ENCODE measurements at places on chromosomes 2 and 18.

DNA sequence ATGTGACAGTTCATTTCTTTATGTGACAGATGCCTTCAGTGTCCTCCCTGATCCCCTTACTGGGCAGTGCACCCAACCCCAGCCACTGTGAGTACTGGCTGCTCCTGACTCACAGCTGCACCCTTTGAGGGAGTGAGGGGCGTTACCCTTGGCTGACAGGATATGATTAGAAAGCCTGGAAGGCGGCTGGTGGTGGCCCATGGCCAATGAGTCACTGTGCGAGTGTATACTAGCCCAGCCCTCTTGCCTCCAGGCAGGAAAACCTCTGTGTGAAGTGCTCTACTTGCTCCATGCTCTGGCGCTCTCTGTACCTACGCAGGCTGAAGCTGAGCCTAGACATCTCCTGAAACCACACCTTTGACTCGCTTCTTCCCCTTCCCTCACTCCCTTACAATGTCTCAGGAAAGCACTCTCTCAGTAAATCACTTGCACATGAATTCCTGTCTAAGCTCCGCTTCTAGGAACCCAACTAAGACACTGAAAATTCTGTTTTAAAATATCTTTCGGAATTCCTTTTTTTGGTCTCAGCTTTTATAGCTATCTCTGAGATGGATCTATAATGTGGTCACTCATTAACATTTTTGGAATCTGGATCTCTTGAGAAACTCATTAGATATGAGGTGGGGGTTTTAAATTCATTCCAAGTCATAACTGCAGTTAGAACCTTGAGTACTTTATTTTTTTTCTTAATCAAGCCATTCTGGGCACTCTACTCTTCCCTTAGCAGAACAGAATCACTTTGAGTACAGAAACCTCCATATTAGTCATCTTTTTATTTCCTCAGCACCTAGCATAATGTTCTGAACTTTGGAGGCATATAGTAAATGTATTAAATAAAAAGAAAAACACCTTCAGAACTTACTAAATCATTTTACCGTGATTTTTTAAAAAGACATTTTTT, 25.3 kb upstream of the STAM2 start:
- no peak for DNase-seq

- no peak for DNase-seq
Observed at GRCh38 chr2:168246483-168247340, 683 bp downstream of the STK39 start.

DNA sequence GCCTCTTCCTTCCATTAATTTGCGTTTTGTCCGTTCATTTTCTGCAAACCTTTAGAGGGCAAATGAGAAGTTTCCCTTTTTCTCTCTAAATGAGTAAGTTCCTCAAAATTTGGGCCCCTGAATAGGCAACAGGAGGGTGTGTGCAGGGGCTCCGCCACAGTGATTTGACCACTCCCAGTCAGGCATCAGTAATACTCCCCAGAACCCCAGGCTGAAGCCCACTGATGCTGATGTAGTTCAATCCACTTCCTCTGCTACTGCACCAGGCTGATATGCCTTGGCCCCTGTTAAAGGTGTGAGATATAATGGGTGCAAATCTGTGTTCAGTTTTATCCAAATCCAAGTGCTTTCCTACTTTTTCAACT, 1150.0 kb downstream of the RPIA start:
- no peak for DNase-seq

- DNase-seq, result no peak
Observed at GRCh38 chr2:22807872-22808271, 577.1 kb upstream of the KLHL29 start.

GRCh38 chr2:121722479-121722878, 14.2 kb downstream of the NIFK start:
- DNase-seq, result no peak

GRCh38 chr2:204982303-204982702, 437.0 kb downstream of the PARD3B start:
- no peak for DNase-seq

GRCh38 chr2:141515931-141516330, 614.9 kb downstream of the LRP1B start:
- DNase-seq, result no peak

DNA sequence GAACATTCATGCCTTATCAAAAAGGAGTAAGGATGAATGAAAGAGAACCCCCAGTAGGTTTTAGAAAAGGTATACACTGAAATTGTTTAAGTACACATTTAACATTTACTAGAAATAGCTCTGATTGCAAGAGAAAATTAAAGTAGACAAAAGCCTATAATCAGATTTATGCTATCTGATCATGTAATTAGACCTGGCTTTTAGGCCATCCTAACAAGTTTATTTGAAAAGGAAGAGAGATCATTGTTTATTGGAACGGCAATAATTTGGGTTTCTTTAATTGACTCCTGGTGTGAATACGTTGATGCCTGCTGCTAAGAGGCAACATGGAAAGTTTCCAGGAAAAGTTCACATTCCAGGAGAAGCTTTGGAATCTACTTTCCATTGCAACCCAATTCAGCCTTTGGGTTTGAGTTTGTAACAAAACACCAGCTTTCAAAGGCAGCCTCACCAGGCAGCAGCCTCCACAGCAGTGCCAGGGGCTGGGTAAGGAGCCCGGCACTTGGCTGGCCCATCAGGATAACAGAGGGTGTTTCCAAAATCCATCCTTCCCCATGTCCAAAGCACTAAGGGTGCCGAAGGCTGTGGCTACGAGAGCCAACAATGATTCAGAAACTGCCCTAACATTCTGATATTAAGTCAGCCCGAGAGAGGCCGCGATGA, 18.0 kb downstream of the FZD7 start:
- DNase-seq, result no peak

GRCh38 chr18:57188851-57189557, 42.1 kb downstream of the BOD1L2 start:
- no peak for DNase-seq

- no peak for DNase-seq
Observed at GRCh38 chr2:31300309-31300708, 66.4 kb downstream of the EHD3 start.

GRCh38 chr18:32552421-32553030, 81.8 kb upstream of the GAREM1 start:
- peak; percentile 52 for DNase-seq

GRCh38 chr2:107384422-107384821, 442.3 kb upstream of the RGPD4 start:
- no peak for DNase-seq

DNA sequence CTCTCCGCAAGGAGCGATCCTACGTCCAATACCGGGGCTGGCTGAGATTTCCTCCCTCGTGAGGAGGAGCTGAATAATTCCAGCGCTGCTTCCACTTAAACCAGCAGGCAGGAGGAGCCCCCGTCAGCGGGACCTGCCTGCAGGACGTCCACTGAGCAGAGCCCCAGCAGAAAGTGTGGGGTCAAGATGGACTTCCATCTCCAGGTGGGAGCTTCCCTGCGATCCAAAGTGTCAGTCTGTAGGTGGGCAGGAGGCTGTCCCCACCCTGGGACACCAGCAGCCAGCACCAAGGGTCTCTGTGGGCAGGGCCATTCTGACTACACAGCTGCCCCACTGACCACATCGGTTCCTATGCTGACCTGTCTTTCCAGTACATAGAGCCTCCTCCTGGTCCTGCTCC, 462 bp upstream of the OTOS start:
- no peak for DNase-seq

DNA sequence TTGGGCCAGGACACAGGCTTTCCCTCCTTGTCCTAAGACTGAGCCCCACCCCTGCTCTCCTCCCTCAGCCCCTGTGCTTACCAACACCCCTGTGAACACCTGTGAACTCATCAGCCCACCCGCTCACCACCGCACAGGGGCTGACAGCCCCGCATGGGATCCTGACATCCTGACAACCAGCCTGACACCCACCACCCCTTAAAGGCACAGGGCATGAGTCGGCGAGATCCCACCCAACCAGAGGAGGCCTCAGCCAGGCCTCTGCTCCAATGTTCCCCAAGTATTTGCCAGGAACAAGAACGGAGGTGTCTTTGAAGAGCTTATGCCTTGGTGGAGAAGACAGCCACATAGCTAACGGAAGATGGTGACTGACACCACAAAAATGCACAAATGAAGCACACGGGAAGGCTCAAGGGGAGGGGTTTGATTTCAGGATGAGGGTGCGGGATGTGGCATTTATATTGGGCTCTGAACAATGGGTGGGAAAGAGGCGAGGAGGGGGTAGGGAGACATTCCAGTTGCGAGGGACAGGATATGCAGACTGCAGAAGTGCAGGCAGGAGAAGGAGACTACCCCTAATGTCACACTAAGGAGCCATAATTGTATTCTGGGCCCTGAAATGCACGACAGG, 11.0 kb downstream of the RAB11FIP5 start:
- DNase-seq, result no peak

DNA sequence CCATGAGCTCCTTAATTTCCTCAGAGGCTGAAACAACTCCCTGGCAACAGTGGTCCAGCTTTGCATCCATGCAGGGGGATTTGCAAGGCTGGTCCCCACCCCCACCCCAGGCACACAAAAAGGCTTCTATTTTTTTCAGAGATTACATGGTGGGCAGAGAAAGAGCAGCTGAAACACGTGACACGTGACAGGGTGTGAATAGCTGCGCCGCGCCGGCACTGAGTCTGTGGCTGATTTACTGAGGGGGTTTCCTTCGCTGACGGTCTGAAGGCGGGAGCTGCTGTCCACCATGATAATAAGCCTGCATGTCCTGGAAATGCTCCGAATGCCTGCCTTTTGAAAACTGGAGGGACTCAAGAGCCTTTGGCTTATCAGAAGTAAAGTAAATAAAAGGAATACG, 50.7 kb upstream of the APCDD1 start:
- DNase-seq, result no peak

DNA sequence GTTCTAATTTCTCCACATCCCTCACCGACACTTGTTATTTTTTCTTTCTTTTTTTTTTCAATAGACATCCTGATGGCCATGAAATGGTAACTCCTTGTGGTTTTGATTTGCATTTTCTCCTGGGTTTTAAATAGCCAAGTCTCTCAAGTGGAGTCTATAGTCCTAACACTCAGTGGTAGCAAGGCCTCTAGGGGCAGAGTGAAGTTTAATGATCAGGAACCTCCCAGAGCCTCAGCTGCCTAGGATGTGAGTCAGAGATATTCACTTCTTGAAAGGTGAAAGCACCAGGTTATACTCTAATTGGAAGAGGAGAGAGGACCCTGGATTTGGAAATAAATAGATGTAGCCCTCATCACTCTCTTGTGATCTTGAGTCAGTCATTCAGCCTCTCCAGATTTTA, 62.7 kb upstream of the CAPN13 start:
- no peak for DNase-seq

- no peak for DNase-seq
Observed at GRCh38 chr2:41992056-41992642, 55.7 kb upstream of the PKDCC start.

- no peak for DNase-seq
Observed at GRCh38 chr2:64753399-64753798, 99.7 kb upstream of the SERTAD2 start.

DNA sequence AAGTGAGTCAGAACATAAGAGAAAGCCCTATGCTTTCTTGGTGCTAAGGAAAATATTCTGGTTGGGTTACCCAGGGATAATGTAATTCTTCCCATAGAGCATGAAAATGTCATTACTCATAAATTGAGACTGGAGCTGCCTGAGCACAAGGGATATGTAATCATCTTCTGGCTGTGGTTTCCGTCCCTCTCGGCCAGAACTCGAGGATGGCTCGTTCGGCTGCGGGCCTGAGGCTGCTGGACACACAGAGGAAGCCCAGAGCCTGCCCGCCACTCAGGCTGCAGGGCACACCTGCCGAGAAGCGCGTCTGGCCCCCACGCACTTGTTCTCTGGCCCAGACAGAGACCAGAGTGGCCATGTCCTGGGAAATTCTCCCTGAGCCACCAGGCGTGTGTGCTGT, 104.9 kb downstream of the ASAP2 start:
- DNase-seq, result no peak

DNA sequence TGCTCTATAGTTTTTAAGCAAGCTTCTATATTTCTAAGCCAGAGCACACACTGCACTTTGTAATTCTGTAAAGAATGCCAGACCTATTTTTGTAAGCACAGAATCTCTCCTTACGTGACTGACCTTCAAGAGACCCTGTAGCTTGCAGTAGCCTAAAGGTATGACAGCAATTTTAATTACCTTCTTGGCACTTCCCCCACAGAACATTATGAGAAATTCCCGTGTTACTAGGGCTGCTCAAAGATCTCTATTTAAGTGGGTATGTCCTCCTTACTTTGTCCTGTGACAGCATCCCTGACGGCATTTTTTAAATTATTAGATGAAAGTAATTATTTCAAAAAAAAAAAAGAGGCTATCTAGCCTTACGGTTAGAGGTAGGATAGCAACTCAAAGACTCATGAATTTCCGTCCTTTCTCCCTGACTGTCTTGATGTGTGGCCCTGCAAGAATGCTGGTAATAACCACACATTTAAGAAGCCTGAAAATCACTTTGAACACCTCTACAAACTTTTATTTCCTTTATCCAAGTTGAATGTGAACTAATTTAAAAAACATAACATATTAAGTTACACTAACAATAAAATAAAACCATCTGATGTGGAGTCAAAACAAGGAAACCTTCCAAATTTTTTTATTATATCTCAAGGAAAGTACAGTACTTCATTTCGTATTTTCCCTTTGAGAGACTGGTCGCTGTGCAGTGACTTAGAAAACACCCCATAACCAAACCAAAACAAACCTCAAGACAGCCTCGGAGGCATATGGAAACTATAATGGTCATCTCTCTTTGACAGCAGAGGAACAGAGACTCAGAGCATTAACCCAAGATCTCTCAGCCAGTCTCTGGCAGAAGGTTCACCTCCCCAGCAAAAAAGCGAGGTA, 54.9 kb downstream of the THUMPD2 start:
- no peak for DNase-seq

DNA sequence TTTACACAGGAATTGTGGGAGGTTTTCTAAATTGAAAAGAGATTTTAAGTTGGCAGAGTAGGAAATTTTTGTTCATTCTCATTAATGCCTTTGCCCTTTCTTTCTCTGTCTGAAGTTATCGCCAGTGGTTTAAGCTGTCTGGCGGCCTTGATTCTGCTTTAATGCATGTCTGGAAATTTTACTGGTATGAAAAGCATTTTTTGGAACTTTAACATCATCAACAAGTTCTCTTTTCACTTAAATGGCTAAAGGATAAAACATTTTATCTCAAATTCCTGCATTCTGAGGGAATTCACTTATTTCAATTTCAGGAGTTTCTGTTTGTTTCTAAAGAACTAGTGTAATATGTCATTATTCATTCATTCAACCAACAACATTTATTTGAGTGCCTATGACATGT, 233.9 kb upstream of the FOSL2 start:
- DNase-seq, result no peak

Data from NCI-H1436 treated with DMSO at 0.1 percent for 48 hours (cell line).